Cardiac muscle cell (in vitro differentiated cells and primary cell): ENCODE measurements at places on chromosomes 2 and 18. TPM values are rescaled to one million over a fixed set of nuclear protein-coding genes. Genes with fewer than 3 reads are reported as not detected.

The TMEM17 gene
- polyA plus RNA-seq, result 5.0 and 7.0 TPM in 2 replicates

The CAPN14 gene
- polyA plus RNA-seq, result not detected in 2 replicates

The PRSS56 gene
- 0.07 TPM in 1 of 2 replicates, not detected in the other for polyA plus RNA-seq

The PHOSPHO2 gene
- polyA plus RNA-seq, result 3.8 and 7.0 TPM in 2 replicates

The SULT1C4 gene
- polyA plus RNA-seq, result 10.6 and 21.7 TPM in 2 replicates

The LTBP1 gene
- 216 and 265 TPM in 2 replicates for polyA plus RNA-seq

The DSC2 gene
- 15.9 and 19.8 TPM in 2 replicates for polyA plus RNA-seq

The CAPG gene
- 13.0 and 21.2 TPM in 2 replicates for polyA plus RNA-seq
